ENCODE measurements at places on chromosomes 2 and 18. TPM values are rescaled to one million over a fixed set of nuclear protein-coding genes. Genes with fewer than 3 reads are reported as not detected.

Gene RAPGEF4
- total RNA-seq, result 45.1 TPM

Gene CHST10
- total RNA-seq, result 26.9 TPM

Gene ACMSD
- not detected for total RNA-seq

Gene ADD2
- 119 TPM for total RNA-seq

Gene SCYGR4
- not detected for total RNA-seq

Gene HOXD1
- not detected for total RNA-seq

Gene ACVR1C
- total RNA-seq, result 0.45 TPM

Gene KIF1A
- total RNA-seq, result 217 TPM

Gene FTCDNL1
- total RNA-seq, result 4.1 TPM

Gene SERPINB12
- not detected for total RNA-seq

Gene NXPH2
- 12.7 TPM for total RNA-seq

Gene TGIF1
- 30.3 TPM for total RNA-seq

Gene SERPINB4
- not detected for total RNA-seq

Gene FLACC1
- 3.7 TPM for total RNA-seq
